Endothelial cell (in vitro differentiated cells): ENCODE measurements at places on chromosomes 4 and X. TPM values are rescaled to one million over a fixed set of nuclear protein-coding genes. Genes with fewer than 3 reads are reported as not detected.

- no peaks in the 10 kb centered on the region for H3K27me3 ChIP-seq
- no peak overlapping the region for H3K27ac ChIP-seq
- H3K4me1 ChIP-seq = no peaks in the 10 kb centered on the region
- no peaks in the 10 kb centered on the region for H3K36me3 ChIP-seq
Measured at GRCh38 chr4:160265014-160265413, 1162.1 kb downstream of the RAPGEF2 start.

DNA sequence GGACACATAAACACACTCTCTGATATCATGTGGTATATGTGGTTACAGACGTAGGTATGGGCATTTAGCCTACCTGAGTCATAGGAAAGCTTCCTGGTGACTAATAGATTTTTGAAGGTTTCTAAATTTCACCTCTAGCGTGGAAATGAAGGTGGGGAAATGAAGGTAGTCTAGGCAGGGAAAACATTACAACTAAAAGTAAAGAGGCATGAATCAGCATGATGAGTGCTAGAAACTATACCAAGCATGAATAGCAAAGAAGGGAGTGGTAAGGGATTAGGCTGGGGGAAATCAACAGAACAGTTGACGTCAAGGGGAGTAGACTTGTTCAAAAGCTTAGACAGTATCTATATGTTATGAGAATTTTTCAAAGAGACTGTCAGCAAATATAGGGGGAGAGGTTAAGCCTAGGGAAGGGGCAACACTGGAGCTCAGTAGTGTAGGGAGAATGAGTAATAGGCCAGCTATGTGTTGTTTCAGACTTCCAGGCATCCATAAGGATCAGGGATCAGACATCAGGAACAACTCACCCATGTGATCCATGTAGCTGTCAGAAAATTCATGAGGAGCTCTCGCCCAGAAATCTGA lies 279.3 kb upstream of the DIPK2B start:
- no peak overlapping the region for H3K4me3 ChIP-seq
- H3K27ac ChIP-seq = no peak overlapping the region
- no peaks in the 10 kb centered on the region for H3K4me1 ChIP-seq
- no peaks in the 10 kb centered on the region for H3K27me3 ChIP-seq
- H3K36me3 ChIP-seq = no peaks in the 10 kb centered on the region

The IL2RG gene
- total RNA-seq = not detected

- no peak overlapping the region for H3K27ac ChIP-seq
- DNase-seq = no peak
- H3K36me3 ChIP-seq = no peaks in the 10 kb centered on the region
- H3K4me3 ChIP-seq = no peak overlapping the region
Measured at GRCh38 chrX:153645921-153646488, 998 bp upstream of the DUSP9 start.

DNA sequence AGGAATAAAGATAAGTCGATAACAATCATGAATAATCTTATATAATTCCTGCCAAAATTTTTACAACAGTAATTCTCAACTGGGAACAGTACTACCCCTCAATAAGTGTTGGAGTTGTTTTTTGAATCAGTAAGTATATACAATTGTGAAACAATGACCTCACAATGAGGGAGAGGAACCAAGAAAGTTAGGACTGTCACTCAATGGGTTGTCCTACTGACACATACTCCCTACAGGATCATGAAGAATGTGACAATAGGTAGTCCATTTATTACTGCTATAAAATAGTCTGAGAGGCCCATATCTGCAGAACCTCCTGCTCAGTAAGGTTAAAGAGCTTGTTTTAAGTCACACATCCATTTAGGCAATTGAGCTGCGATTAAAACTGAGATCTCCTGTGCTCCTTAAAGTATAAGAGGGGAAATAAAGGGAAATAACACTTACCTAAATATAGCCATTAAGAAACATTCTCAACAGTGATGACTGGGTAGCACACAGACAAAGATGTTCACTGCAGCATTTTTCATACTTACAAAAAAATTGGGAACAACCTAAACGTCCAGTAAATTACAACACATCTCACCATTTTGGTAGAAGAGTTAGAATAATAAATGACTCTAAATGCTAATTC lies 26.2 kb downstream of the FBXW7 start:
- H3K36me3 ChIP-seq = no peaks in the 10 kb centered on the region
- no peak overlapping the region for H3K4me3 ChIP-seq
- peaks cover 13% of the 10 kb centered on the region for H3K4me1 ChIP-seq
- H3K27me3 ChIP-seq = no peaks in the 10 kb centered on the region

GRCh38 chr4:15610855-15611254 lies 44.3 kb downstream of the FBXL5 start:
- peaks cover 11% of the 10 kb centered on the region for H3K36me3 ChIP-seq
- H3K4me1 ChIP-seq = peaks cover 3% of the 10 kb centered on the region
- no peak overlapping the region for H3K27ac ChIP-seq
- DNase-seq = no peak
- no peak overlapping the region for H3K4me3 ChIP-seq

The BEX5 gene
- 45.4 TPM for total RNA-seq

DNA sequence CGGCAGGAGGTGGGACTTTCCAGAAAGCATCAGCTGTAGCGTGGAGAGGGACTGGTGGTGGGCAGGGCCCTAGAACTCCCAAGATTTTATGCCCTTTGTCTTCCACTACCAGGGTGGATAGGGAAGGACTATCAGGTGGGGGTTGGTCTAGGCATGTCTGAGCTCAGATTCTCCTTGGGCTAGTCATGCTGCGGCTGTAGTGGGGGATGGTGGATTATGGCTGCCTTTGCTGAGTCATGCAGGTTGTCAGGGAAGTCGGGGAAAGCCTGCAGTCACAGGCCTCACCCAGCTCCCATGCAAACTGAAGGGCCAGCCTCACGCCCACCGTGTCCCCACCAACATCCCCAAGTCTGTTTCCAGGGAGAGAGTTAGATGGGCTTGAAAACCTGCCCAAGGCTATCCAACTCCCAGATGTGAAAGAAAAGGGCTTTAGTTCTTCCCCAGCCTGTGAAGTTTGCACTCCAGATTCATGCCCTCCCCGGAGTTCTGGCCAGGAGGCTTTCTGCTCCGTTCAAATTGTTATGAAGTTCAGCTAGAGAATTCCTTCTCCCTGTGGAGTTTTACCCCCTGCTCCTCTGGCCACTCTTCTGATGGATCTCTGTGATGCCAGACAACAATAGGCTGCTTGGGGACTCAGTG lies 13.4 kb upstream of the MEPE start:
- peaks cover 6% of the 10 kb centered on the region for H3K36me3 ChIP-seq
- peaks cover 4% of the 10 kb centered on the region for H3K27me3 ChIP-seq
- DNase-seq = no peak
- no peak overlapping the region for H3K27ac ChIP-seq
- no peak overlapping the region for H3K4me3 ChIP-seq
- no peaks in the 10 kb centered on the region for H3K4me1 ChIP-seq

The CYSLTR1 gene
- total RNA-seq = 0.13 TPM

- no peak for DNase-seq
- no peak overlapping the region for H3K4me3 ChIP-seq
- H3K27ac ChIP-seq = no peak overlapping the region
Measured at GRCh38 chr4:154424810-154425484, 66.7 kb downstream of the DCHS2 start.

DNA sequence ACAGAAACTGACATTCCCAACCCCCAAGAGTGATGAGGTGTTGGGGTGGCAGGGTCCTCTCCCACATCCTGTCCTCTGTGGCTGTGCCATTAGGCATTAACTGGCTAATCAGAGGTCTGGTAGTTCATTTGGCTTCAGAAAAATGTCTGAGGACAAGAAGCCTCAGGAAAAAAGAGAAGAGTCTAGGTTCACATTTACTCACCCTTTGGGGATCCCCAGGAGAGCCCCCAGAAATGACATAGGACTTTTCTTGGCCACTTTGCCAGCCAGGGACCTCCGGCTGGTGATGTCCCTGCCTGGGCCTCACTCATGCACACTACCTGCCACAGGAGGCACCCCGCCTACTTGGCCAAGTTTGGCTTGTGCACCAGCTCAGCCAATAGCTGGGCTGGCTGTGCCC lies 173.0 kb downstream of the RBM46 start:
- peaks cover 4% of the 10 kb centered on the region for H3K27me3 ChIP-seq
- H3K4me1 ChIP-seq = no peaks in the 10 kb centered on the region
- no peak overlapping the region for H3K4me3 ChIP-seq
- H3K27ac ChIP-seq = no peak overlapping the region

DNA sequence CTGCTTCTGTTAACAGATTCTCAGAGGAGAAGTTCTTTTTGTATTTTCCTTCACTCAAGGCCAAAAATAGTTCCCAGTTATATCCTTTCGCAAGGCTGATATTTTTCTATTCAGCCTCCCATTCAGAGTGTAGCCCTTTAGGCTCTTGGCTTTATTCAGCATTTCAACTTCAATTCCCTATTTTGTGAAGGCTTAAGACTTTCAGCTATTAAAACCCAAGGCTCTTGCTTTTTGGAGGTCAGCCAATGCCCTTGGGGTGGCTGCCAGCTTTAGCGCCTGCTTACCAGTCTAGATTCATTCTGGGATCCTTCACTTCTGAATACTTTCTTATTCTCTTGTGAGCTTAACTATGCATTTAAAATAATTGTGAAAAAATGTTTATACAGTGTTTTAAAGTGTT lies 57.3 kb upstream of the ADGRA3 start:
- H3K27ac ChIP-seq = no peak overlapping the region
- no peaks in the 10 kb centered on the region for H3K36me3 ChIP-seq
- H3K27me3 ChIP-seq = no peaks in the 10 kb centered on the region
- no peak overlapping the region for H3K4me3 ChIP-seq
- no peak for DNase-seq

- H3K27ac ChIP-seq = no peak overlapping the region
- DNase-seq = peak; percentile 78
- no peak overlapping the region for H3K4me3 ChIP-seq
- no peaks in the 10 kb centered on the region for H3K4me1 ChIP-seq
Measured at GRCh38 chr4:1009542-1010394, 1.7 kb upstream of the FGFRL1 start.

DNA sequence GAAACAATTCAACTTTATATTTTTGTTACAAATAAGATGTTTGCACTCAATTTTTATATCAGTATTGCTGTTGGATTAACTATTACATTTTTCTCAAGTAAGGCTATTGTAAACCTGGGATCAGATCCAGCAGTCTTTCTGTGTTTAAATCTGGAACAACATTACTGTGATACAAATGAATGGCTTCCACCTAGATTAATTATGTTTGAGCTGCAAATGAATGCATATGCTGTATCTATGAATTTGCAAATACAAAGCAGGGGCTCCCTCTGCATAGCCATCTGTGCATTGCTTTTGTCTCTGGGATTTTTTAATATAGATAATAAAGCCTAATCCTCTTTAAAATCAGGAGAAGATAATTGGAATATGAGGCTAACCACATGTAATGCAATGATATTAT lies 69.8 kb upstream of the NEIL3 start:
- no peak overlapping the region for H3K27ac ChIP-seq
- H3K4me1 ChIP-seq = no peaks in the 10 kb centered on the region
- no peak for DNase-seq
- H3K27me3 ChIP-seq = no peaks in the 10 kb centered on the region
- H3K36me3 ChIP-seq = no peaks in the 10 kb centered on the region
- no peak overlapping the region for H3K4me3 ChIP-seq

The RPS6KA6 gene
- 7.4 TPM for total RNA-seq

GRCh38 chr4:126757219-126757618 lies 875.5 kb upstream of the INTU start:
- no peaks in the 10 kb centered on the region for H3K27me3 ChIP-seq
- no peak overlapping the region for H3K4me3 ChIP-seq
- no peak for DNase-seq
- no peak overlapping the region for H3K27ac ChIP-seq

DNA sequence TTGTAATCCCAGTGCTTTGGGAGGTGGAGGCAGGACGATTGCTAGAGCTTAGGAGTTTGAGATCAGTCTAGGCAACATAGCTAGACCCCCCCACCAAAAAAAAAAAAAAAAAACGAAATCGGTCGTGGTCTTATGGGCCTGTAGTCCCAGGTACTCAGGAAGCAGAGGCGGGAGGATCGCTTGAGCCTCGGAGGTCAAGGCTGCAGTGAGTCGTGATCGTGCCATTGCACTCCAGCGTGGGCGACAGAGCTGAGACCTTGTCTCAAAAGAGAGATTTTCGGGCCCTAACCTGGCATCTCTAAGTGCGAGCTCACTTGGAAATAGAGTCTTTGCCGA lies 7.0 kb upstream of the LETM1 start:
- peaks cover 11% of the 10 kb centered on the region for H3K27me3 ChIP-seq
- H3K4me3 ChIP-seq = no peak overlapping the region
- peaks cover 3% of the 10 kb centered on the region for H3K4me1 ChIP-seq
- no peak overlapping the region for H3K27ac ChIP-seq

DNA sequence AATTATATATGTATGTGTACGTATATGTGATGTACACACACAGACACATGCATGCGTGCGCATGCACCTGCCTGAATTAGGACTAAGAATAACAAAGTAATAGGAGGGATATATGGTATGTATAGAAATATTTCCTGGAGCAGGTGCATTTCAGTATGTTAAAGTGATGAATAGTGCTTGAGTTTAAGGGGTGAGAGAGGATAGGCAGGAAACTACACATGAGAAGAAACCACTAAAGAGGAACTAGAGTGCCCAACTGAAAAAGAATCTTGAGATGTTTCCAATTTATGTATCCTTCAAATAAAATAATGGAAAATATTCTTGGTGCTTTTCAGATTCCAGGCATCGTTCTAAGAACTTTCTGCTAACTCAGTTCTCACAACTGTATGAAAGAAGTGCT lies 52.6 kb upstream of the UNC5C start:
- no peaks in the 10 kb centered on the region for H3K27me3 ChIP-seq
- H3K4me3 ChIP-seq = no peak overlapping the region
- H3K4me1 ChIP-seq = no peaks in the 10 kb centered on the region
- no peak overlapping the region for H3K27ac ChIP-seq
- no peak for DNase-seq
